Fibroblast of lung (primary cell): ENCODE measurements at places on chromosomes 13 and 19.

DNA sequence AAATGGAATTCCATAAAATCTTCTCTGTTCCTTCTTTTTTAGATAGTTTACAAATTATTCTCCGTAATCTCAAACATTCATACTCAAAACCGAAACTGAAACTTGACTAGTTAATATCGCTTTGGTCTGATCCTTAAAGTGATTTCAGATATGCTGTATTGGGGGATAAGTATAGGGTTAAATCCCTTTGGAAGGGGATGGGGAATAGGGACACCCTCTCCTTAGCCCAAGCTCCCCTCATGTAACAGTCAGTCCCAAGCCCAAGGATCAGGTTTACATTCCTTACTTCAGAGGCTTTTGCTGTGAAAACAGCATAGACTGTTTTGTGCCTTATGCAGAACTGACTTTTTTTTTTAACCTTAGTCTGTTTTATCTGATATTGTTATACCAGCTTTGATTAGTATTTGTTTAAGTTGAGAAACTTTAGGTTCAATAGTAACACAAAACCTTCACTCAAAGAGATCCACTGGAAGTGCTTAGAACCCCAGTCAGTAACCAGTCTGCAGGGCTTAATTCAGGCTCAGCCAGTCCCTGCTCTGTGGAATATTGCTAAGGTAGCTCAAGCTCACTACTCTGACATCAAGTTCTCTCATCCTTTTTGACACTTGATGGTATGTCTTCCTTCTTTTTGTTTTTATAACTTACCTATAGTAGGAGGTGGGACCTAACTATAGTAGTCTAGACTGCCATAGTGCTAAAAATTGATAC, 10.5 kb downstream of the CDADC1 start:
- no peak for DNase-seq

DNA sequence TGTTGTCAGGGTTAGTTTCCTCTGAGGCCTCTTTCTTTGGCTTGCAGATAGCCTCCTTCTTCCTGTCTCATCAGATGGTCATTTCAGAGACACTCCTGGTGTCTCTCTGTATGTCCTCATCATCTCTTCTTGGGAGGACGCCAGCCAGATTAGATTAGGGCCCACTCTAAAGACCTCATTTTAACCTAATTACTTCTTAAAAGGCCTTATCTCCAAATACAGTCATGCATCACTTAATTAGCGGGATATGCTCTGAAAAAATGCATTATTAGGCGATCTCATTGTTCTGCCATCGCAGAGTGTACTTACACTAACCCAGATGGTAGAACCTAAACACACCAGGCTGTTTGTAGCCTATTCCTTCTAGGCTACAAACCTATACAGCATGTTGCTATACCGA, 89.0 kb downstream of the CDK8 start:
- no peak for DNase-seq

DNA sequence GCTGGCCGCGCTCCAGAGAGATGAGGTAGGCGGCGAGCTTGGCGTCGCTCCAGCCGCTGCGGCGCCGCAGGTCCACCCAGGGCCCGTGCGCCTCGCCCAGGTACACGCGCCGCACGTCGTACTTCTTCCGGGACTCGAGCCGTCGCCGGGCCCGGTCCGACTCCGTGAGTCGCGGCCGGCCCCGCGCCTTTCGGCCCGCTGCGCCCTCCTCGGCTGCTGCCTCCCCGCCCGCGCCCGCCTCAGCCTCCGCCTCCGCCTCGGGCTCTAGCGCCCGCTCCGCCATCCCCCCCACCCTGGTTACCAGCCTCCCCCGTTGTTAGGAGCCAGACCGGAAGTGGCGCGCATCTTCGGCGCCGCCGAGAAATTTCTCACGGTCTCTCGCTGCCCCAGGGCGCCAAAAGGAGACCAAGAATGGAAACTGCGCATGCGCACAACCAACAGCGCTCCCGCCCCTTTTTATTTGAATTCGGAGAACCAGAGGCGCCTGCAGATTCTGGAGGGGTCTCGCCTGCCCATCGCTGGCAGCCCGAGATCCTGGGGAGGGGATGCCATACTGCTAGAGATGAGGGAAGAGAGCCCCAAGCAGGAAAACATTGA, at the start of gene ZNF653:
TSS of gene ZNF653 (minus strand) at position 336 of the 597 bp plus-strand sequence. CDS start at position 283, 53 bp downstream.
- peak; percentile 85 for DNase-seq

- no peak for DNase-seq
Observed at GRCh38 chr19:40257096-40257517, 28.0 kb downstream of the AKT2 start.

DNA sequence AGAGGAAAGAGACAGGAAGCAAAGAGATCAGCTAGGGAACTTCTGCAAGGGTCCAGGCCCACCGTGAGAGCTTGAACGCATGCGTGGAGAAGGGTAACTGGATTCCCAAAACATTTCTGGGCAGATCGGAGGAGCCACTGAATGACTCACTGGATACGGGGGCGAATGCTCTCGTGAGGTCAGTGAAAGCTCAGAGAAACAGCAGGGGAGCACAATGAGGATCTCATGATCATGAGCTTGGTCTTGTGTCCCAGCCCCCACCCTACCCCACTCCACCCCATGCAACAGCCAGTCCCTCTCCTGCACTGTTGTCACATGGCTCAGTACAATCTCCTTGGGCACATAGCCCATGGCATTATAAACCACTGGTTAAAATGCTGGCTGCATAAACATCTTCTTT, 40.6 kb downstream of the DCLK1 start:
- DNase-seq = no peak

GRCh38 chr13:23889615-23890607, 711 bp upstream of the MIPEP start:
- DNase-seq = peak; percentile 20

DNA sequence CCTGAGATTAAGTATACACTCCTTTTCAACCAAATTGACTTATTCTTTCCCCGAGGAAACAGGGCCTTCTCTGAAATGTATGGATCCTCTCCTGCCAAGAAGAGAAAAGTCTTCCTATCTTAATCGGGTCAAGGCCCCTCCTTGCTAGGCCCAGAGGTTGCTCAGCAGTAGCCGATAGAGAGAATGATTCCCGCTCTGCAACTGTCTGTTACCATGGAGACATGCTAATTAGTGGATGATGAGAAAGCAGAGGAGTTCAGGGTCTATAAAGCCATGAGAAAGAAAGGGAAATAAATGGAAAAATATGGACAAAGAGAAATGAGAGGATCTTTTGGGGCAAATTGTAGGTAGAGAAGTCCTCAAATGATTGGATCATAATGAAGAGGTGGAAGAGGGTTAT, 103.5 kb downstream of the POU4F1 start:
- no peak for DNase-seq

- peak; percentile 82 for DNase-seq
Observed at GRCh38 chr19:18156841-18157464, 4.0 kb downstream of the PIK3R2 start.

DNA sequence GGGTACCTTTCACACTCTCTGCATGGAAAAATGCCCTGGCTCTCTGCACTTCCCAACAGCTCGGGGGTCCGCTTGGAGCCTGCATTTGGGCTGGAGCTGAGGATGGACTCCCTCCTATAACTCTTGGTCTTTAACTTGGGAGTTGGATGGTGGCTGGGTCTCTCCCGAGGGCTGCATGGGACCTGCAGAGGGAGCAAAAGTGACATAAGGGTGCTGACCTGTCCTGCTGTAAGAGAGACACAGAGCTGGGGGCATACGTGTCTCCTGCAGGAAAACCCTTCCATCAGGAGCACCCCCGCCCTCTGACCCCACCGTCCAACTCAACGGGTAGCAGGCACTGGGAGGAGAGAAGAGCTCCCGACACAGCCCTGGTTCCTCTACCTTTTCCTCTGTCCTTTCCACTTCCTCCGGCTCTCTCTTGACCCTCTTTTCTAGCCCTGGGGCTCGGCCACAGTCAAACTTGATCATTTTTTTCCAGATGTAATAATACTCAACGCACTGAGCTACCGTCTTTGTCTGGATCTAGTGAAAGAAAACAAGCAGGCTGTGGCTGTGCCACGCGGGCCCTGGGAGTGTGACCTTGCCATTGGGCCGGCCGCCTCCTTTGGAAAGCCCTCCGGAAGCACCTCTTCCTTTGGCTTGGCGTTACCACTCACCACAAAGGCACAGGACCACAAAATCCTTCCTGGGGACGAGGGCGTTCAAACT, 6.8 kb upstream of the NAPA start:
- no peak for DNase-seq

- peak; percentile 31 for DNase-seq
Observed at GRCh38 chr13:113298043-113298945, 1.3 kb downstream of the LAMP1 start.

DNA sequence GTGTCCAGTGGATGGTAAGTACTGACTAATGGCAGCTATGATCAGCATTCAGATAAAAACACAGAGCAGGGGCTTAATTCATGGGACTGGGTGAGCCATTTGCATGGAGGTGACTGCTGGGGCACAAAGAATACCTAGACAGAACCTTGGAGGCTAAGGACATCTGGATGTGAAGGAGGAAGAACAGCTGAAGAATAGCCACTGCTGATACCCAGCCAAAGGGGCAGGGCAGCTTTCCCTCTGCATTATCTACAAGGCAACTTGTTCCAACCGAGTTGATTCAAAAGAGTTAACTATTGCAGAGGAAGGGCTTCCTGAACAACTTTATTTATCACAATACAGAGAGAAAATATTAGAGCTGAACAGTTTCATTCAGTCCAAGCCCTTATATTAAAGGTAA, 13.1 kb upstream of the THSD1 start:
- DNase-seq = no peak

- no peak for DNase-seq
Observed at GRCh38 chr13:59898066-59898465, 265.7 kb downstream of the DIAPH3 start.

GRCh38 chr13:90483906-90484305, 863.6 kb upstream of the MIR17HG start:
- no peak for DNase-seq

DNA sequence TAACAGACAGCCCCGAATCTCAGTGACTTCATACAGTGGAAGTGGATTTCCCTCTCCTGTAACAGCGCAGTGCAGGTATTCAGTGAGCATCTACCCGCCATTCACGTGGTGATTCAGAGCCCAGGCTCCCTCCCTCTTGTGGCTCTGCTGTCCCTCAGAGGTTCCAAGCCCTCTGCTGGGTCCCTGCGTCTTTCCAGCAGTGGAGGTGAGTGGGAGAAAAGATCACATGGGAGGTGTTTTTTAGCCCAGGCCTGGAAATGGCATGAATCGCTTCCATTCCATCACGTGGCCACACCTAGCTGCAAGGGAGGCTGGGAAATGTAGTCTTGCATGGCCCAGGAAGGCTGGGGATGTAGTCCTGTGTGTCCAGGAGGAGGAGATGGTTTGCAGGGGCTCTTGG, 61.4 kb downstream of the DPF1 start:
- DNase-seq = no peak

DNA sequence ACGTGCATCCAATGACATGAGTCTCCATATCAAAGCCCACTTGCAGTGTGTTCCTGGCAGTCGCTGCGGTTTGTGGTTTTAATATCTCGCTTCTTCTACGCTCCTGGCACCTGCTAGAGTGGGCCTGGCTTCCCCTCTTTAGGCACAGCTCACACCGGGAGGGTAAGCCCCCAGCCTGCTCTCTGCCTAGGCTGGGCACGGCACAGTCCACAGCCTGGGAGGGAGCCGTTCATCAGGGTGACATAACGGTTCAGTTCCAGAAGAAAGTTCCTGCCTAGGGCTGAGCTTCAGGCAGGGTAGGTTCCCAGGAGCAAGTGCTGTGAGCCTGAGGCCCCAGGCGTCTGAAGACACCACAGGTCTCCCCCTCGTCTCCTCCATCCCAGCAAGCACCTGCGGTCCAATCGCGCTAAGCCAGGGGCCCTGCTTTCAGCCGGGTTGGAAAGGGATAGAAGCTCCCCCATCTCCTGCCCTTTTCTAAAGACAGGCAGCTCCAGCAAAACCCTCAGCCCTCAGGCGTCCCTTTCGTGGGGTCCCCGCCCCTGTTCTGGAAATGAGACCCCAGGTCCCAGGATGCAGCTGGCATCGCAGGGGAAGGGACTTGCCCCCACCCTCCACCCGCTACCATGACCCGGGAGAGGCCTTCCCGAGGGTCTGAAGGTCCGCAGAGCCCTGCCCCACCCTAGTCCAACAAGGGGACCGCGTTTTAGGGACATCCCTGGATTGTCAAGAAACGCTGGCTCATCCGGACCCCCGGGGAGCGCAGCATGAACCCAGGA, 121.6 kb upstream of the ZNF507 start:
- DNase-seq = no peak

GRCh38 chr13:52353193-52353592, 52.8 kb downstream of the THSD1 start:
- DNase-seq = peak; percentile 79

DNA sequence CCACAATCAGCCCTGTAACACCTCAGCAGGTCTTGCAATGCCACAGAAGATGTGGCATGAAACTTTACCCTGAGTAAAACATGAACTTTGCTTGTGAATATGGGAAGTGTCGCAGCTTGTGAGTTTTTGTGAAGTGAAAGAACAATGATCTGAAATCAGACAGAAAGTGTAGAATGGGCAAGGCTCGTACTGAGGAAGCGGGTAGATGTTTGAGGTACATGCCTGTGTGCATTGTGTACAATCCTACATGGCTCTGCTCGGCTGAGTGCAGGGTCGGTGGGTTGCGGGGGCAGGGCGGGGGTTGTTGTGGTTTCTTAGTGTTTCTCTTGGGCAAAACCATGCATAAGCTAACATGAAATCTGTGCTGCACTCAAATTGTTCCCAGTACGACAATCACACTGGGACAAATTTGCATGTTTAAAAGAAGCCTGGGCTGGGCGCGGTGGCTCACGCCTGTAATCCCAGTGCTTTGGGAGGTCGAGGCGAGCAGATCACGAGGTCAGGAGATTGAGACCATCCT, 1.1 kb downstream of the NLRP13 start:
- no peak for DNase-seq

- DNase-seq = peak; percentile 61
Observed at GRCh38 chr19:49680421-49681351, 3.6 kb downstream of the PRMT1 start.

- peak; percentile 36 for DNase-seq
Observed at GRCh38 chr13:41985788-41986508, 25.0 kb upstream of the VWA8 start.

DNA sequence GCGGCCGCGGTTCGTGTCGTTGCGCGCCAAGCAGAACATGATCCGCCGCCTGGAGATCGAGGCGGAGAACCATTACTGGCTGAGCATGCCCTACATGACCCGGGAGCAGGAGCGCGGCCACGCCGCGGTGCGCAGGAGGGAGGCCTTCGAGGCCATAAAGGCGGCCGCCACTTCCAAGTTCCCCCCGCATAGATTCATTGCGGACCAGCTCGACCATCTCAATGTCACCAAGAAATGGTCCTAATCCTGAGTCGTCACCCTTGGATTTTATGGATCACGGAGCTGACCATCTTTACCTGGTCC, 475 bp downstream of the MRPL57 start:
- DNase-seq = no peak
